Fibroblast of skin of right quadriceps (primary cell): ENCODE measurements at places on chromosomes 2 and 18.

DNA sequence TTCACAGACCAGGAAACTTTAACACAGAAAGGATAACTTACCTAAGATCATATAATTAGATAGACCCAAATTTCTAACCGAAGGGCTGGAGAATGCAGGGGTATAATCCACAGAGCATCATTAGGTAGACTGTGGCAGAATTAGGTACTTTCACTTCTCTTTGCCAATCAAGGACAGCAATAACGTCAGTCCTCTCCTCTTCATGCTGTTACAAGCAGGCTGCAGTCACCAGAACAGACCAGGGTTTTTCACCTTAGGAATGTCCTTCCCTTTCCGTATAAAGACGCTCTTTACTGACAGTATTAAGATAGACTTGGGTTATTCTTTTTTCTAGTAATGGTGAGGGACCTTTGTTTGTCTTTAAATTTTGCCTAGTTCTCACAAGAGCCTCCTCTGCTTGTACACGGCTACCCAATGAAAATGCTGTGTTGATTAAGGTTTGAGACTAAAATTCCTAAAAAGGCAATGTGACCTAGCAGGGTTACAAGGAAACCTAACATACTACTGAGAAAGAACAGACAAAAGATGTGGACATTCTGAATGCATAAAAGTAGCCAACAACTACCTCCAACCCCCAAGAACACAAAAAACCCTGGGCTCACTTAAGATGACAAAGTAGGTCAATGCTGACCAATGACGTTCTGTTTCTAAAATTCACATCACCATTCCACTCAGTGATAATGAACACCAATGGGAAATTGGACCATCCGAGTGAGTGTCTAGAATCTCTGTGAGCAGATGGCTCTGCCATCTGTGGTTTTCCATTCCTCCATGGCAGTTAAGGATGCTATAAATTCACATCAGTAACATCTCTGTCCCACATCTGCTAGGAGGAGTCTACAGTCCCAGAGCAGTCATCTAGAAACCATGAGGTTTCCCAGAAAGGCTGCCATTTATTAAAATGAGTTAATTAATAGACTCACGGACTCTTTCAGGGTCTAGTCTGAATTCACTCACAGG is 2.1 kb downstream of the PDIA6 start:
- peak; percentile 28 for DNase-seq

GRCh38 chr18:13337369-13337768 is 118.8 kb downstream of the LDLRAD4 start:
- DNase-seq, result no peak

DNA sequence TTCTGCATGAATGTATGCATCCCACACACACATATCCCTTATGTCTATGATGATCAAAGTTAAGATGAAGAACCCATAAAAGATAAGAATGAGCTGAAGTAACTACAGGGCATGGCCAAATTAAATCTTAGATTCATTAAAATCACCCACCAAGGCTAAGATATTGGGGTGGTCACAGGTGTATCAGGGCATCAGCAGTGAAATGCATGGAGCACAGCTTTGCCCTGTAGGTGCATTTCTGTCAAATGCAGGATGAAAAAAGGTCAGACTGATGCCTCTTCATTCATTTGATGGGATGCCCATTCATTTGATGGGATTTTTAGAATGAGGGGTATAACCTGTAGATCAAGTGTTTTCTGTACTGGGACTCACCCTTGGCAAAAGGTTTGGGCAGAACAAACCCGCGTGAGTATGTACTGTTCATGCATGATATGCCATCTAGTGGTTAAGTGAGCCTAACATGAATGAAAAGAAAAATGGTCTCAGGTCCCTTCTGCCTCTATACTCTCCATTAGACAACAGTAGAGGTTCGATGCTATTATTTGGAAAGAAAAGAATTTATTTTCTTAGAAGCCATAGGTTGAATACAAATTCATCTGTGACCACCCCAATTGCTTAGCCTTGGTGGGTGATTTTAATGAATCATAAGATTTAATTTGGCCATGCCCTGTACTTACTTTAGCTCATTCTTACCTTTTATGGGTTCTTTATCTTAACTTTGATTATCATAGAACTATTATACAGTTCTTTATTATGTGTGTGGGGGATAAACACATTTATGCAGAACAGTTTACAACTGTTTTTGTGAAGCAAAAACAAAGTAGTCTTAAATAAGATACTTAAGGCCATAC is 43.2 kb upstream of the NOSTRIN start:
- DNase-seq, result peak; percentile 51

DNA sequence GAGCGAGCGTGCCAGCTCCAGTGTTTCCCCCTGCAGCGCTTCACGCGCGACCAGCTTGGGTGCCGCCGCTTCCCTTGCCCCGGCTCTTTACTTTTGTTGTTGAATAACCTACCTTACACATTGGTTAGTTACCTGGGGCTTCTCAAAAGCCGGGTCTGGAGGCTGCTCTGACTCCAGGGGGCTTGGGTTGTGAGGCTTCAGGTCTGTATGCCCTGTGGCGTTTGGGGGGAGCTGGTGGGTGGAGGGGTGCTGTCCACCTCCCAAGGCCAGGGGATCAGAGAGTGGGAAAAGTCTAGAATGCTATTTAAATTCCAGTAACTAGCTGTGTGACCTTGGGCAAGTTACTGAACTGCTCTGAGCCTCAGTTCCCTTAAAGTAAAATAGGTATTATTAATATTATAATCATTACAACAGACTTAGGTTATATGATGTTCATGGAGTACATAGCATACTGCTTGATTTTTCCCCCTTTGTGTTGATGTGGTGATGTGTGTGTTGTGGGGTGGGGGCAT is 770 bp downstream of the LYPD6B start:
- DNase-seq, result no peak

DNA sequence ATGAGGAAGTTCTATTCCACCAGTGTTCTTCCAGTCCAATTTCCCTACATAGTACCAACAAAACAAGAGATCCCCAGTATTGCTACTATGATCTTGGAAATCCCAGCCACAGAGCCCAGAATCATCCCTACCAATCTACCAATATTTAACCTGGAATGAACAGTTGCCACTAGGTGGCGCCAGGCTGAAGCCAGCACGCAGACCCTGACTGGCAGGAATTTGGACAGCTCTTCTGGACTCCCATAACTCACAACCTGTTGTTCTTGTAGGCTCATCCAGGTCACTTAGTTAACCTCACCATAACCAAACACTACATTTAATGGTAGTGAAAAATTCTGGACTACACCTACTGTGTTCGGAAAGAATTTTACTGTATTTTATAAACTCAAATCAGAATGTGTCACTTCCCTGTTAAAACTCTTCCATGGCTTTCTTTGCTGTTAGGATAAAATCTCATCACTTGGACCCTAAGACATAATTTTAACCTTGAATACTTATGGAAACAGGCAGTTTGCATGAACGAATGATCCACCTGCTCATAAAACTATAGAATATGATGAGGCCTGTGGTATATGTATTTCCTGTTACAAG is 59.8 kb upstream of the SLC38A11 start:
- peak; percentile 57 for DNase-seq

DNA sequence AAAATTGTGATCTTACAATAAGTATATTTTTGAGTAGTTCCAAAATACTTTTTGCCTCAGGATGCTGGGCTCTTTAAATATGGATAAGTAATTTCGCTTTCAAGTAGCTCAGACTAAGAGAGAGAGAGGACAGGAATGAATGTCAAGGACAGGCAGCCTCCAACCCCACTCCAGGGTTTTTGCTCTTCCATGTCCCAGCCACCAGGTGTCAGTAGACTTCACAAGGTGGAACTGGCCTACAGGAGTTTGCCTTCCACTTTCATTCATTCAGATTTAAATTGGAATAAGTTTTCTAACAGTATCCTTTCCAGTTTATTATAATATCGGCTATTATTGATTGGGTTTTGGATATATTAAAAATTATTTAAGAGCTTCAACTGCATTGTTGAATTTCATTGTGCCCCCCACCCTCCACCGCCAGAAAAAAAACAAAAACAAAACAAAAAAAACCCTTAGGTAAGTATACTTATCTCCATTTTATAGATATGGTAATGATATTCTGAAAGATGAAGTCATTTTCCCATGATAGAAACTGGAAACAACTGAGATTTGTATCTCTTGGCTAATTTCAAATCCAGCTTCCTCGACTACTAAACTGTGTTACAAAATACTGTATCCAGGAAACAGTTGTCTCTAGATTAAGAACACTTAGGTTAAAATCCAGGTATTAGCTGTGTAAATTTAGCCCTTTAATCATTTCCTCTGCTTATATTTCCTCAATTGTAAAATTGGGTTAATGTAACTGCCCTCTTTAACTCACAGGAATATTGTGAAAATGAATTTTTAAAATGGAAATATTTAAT is 793.1 kb downstream of the ERBB4 start:
- peak; percentile 45 for DNase-seq

DNA sequence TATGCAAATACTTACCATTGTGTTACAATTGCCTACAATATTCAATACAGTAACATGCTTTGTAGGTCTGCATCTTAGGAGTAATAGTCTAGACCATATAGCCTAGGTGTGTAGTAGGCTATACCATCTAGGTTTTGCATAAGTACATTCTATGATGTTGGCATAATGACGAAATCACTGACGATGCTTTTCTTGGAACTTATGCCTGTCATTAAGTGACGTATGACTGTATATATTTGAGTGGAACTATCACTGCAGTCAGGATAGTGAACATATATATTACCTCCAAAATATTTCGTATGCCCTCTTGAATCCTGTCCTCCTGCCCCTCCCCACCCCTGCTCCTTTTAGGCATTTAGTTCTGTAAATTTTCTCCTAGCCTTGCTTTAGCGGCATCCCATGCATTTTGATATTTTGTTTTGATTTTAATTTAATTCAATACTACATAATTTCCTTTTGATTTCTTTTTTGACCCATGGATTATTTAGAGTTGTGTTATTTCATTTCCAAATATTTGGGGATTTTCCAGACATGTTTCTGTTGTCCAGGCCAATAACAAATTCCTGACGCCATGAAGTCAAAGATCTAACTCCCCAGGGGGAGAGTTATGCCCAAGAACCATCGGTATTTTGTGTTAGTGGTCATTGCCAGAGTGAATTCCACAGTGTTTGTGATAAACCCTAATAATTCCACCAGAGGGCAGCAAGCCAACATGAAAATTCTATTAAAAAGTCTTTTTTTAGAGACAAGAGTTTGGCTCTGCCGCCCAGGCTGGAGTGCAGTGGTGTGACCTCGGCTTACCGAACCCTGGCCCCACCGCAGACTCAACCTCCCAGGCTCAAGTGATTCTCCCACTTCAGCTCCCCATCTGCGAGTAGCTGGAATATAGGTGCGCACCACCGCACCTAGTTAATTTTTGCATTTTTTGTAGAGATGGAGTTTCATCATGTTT is 24.2 kb upstream of the CASP8 start:
- peak; percentile 75 for DNase-seq

GRCh38 chr2:218732761-218733158 is 22.1 kb downstream of the TTLL4 start:
- DNase-seq, result peak; percentile 36

GRCh38 chr2:33197198-33197938 is 250.6 kb downstream of the LTBP1 start:
- no peak for DNase-seq

DNA sequence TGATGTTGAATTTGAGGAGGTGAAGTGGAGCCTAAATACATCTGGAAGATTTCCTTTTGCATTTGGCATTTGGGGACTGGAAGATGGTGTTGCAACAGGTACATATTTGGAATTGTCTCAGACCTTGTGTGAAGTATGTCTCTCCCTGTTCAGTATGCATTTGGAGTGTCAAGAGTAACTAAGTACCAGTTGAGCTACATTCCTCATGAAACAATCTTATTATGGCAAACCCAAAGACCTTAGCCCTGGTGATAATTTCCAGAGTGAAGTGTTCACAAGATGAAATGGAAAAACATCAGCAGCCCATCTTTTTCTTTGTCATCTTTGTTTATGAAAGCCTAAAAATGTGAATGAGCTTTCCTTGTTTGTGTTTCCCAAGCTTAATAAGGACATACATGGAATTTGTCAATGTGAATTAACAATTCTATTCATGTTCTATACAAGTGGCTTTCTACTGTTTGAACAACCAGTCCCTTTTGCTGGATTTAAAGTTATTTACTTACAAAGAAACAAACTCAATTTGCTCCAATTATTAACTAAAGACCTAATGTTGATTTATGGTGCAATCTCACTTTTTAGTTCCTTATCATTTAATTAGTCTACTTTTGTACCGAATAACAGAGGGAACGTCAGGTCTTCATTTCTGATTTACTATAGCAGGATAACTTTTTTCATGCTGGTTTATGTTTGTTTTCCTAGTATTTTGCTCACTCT is 42.1 kb upstream of the PPP1R1C start:
- DNase-seq, result no peak

GRCh38 chr18:70324897-70325296 is 36.1 kb downstream of the SOCS6 start:
- DNase-seq, result no peak

GRCh38 chr2:239971115-239971514 is 54.0 kb downstream of the NDUFA10 start:
- no peak for DNase-seq

- no peak for DNase-seq
Observed at GRCh38 chr2:23627236-23628009, 242.4 kb downstream of the KLHL29 start.

DNA sequence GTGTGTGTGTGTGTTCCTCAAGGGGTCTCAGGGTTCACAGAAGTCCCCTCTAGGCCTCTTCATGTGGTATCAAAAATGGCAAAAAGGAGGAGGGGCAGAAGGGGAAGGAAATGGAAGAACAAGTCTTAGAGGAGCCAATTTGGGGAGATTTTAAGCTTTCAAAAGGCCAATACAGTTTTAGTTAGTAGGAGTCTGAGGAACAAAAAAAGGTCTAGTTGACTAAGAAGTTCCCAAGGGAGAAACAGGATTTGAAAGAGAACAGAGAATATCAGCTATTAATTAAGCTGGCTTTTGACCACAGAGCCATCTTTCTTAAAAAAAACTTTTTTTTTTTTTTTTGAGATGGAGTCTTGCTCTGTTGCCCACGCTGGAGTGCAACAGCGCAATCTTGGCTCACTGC is 7.1 kb downstream of the RNF125 start:
- DNase-seq, result no peak

DNA sequence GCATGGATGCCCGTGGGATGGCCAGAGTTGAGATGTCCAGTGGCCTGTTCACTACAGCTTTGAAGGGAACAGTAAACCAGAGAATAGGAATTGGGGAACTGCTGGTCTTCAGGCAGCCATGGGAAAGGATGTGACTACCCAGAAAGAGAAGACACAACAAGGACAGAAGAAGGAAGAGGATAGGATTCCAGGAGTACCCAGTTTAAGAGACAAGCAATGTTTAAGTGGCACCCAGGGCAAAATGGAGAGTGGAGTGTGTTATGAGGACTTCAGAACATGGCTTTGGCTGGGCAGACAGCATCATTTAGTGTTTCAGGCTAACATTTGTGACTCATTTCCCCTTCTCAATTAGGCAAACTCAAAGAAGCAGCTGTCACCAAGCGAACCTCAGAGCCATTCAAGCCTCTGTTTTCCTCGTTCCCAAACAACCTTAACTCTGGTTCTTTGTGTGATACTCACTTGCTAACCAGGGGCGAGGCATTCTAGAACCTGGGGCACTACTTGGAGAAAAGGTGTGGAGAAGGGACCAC is 4.0 kb upstream of the FAM124B start:
- DNase-seq, result peak; percentile 1
